NCI-H1930 (cell line): ENCODE measurements at places on chromosomes 4 and X.
A peak's percentile ranks its signal among the peaks of the same experiment; 100 is the strongest.

- DNase-seq = no peak
Measured at GRCh38 chr4:53695540-53696463, 104.5 kb upstream of the LNX1 start.

DNA sequence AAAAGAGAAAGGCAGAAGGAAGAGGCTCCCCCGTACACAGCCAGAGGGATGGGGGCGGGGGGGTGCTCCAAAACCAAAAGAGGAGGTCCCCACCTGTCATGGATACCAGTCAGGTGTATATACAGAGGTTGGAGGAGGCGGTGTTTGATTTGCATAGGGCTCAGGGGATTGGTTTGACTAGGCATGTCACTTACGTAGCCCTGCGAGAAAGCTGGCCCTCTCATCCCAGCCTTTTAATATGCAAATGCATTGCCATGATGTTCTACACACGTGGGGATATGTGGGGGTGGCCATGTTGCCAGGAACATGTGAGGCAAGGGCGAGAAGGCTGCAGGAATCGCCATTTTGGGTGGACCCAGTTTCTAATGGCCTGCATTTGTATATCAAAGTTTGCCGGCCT is 38.6 kb downstream of the TMEM150C start:
- DNase-seq = no peak

- peak; percentile 70 for DNase-seq
Measured at GRCh38 chrX:49155900-49156837, 6.4 kb upstream of the MAGIX start.

DNA sequence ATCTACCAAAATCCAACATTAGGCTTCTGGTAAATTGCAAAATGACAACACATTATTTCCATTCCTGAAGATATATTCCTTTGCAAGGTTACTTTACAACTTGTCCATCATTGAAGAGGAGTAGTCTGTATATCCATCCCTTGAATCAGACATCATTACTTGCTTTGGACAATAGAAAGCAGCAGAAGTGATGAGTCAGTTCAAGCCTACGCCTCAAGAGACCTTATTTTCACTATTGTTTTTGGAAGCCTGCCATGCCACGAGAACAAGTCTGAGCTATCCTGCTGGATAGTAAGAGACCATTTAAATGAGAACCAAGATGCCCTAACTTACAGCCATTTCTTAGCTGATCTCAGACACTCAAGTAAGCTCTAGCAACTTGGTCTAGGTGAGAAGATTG is 246.0 kb upstream of the HHIP start:
- no peak for DNase-seq

DNA sequence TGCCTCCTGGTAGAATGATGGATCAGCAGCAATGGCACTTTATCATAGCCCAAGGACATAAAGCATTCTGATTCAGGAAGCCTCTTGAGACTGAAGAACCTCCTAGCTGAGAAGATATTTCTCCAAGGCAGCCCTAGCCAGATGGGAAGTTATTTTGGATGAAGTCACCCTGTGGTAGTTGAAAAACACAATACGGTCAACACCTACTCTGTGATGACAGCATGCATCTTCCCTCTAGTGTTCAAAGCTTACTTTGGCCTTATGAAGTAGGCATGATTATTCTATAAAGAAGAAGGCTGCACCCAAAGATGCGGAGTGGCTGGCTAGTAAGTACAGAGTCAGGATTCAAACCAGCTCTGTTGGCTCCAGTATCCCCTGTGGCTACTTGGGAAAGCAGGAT is 47.9 kb downstream of the TLR10 start:
- no peak for DNase-seq

GRCh38 chrX:9622128-9622527 is 143.5 kb downstream of the GPR143 start:
- no peak for DNase-seq

DNA sequence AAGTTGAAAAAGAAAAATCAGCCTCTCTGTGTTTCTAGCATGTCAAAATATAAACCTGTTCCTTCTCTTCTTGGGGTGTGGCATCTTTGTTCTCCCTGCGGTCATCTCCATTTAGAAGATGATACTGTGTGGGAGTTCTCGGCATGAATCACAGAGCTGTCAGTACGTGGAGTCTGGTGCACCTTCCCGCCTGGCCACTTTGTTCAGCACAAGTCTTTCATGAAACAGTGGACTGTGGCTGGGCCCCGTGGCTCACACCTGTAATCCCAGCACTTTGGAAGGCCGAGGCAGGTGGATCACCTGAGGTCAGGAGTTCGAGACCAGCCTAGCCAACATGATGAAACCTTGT is 166.5 kb downstream of the MAML3 start:
- no peak for DNase-seq

- DNase-seq = no peak
Measured at GRCh38 chr4:149784018-149784417, 31.6 kb downstream of the IQCM start.

DNA sequence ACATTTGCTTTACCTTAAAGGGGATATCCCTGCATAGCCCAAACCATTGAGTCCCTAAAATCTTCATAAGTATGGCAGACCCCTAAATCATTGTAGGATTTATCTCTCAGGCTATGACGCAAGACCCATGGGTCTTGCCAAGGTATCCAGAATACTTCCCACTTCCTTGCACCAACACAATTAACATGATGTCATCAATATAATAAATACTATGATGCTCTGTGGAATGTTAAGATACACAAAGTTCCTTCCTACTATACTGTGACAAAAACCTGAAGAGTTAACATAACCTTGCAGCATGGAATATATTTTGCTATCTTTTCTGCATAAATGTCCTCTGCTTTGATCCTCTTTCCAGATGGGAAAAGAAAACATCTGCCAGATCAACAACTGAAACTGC is 49.9 kb upstream of the TMEM184C start:
- DNase-seq = no peak

DNA sequence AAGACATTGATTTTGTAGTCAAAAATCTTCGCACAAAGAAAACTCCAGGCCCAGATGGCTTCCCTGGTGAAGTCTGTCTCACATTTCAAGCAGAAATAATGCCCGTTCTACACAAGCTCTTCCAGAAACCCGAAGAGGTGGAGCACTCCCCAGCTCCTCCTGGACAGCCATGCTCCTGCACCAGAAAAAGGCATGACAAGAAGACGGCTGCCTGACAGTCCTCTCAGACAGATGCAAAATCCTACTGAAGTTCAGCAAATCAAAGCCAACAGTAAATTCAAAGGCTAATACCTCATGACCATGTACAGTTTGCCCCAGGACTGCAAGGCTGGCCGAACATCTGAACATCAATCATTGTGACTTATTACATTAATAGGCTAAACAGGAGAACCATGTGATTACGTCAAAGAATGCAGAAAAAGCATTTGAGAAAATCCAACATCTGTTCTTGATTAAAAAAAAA is 30.8 kb upstream of the MXD4 start:
- DNase-seq = no peak

- DNase-seq = no peak
Measured at GRCh38 chr4:64617800-64618199, 208.6 kb upstream of the TECRL start.

DNA sequence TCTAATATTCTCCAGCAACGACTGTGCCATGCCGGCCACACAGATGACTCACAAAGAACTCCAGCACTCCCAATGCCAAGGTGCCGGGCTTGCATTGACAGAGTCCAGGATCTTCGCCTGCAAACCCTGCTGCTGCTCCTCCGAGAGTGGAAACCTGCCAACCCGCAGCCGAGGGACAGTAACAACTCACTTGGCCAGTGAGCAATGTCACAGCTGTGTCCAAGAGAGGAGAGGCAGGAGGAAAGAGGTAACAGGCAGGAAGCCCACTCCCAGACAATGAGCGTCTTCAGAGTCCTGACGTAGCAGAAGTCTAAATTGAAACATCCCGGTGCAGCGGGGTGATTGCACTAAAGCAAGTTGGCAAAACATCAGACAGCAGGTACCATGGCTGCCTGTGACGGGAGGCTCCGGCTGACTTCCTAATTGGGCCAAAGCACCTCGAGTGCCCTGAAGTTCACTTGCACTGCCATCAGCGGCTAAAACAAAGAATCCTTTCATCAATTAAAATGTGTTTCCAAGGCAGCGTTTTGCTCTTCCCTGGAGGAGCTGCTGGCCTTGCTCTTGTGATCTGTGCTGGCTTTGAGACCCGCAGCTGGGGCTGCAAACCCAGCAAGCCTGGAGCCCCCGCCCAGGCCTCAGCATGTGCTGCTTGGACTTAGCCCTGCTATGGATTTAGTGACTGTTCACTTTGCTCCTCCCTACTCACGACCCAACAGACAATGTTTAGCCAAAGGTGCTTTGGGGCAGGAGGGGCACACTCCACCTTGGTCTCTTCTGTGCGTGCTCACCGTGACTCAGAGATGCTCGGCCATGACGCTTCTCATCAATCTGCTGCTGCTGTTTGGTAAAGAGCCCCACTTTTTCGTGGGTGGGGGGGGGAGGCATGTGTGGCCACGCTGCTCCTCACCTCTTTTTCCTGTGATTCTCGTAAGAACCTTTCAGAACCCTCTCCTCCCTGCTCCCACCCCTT is 36.5 kb downstream of the DCTD start:
- DNase-seq = no peak

DNA sequence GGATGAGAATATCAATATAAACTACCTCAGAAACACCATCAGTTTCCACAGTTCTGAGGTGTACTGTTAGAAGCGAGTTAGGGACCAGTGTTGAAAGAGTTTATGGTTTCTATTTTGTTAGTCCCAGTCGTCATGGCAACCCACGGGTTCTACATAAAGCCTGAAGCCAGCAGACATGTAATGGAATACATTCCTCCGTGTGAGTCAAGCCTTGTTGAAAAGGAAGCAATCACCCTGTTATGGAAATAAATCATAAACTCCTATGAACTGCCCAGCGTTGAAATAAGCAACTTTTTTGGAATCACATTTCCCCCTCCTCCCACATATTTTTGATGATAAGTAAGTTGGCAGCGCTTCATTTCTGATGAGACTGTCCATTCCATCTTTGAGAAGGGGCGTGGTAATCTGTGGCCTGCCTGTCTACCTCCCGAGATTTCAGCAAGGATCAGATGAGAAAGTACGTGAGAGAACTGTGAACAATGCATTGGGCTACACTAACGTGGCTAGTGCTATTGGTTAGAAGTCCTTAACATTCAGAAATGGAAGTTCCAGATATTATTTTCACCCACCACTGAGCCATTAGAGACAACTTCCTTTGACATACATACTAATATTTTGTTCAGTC is 40.4 kb upstream of the PDHA1 start:
- DNase-seq = no peak

GRCh38 chr4:26670903-26671537 is 87.1 kb downstream of the TBC1D19 start:
- peak; percentile 90 for DNase-seq

DNA sequence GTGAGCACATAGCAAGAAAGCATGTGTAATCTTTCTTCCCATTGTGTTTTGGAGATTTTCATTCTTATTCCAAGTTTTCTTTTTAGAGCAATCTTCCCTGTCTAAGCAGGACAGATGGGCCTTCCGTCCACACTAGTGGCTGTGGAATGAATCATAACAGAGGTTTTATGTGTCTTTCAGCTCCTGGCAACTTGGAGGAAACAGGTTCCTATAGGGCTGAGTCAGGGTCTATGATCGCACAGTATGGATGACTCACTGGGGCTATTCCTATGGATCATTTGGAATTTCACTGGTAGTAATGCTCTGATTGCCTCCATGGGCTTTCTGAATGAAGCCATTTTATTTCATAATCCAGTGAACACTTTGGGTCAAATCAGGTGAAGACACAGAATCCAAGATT is 51.8 kb upstream of the CBLL2 start:
- DNase-seq = no peak

DNA sequence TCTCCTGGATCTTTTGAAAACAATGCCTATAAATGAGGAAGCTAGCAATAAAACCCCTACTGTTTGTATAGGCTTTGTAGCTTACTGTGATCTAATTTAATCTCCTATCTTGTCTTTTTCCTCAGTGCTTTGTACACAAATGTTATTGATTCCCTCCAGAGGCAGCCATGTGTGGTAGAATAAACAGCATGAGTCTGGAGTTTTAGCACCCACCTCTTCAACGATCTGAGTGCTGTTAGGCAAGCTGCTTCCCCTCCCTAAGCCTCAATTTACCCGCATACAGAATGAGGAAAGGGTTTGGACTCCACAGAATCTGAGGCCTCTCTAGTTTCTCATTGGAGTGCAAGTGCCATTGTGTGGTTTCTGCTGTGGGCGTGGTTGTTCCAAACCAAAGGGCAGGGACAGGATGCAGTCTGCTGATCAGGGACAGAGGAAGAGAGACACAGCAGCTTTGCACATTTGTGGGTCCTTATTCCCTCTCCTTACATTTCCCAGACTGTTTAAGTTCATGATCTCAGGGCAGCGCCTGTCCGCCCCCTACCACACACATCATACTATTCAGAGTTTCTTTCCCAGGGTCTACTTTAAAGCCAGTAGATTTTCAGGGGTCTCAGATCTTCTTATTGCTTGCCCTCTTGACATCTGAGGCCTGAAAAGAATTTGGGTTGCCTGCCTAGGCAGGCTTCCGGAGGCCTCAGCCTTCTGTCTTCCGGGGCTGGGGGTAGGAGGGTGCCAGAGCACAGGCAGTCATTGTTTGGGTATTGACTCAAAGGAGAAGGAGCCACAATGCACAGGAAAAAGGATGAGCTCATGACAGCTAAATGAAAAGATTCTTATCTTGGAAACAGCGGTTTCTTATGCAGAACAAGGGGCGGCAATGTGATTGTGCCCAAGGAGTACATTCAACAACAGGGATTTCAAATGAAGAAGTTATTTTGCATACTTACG is 114.9 kb upstream of the TEX13D start:
- no peak for DNase-seq
